Calu3 (cell line): ENCODE measurements at places on chromosomes 1 and 21. TPM values are rescaled to one million over a fixed set of nuclear protein-coding genes. Genes with fewer than 3 reads are reported as not detected.

DNA sequence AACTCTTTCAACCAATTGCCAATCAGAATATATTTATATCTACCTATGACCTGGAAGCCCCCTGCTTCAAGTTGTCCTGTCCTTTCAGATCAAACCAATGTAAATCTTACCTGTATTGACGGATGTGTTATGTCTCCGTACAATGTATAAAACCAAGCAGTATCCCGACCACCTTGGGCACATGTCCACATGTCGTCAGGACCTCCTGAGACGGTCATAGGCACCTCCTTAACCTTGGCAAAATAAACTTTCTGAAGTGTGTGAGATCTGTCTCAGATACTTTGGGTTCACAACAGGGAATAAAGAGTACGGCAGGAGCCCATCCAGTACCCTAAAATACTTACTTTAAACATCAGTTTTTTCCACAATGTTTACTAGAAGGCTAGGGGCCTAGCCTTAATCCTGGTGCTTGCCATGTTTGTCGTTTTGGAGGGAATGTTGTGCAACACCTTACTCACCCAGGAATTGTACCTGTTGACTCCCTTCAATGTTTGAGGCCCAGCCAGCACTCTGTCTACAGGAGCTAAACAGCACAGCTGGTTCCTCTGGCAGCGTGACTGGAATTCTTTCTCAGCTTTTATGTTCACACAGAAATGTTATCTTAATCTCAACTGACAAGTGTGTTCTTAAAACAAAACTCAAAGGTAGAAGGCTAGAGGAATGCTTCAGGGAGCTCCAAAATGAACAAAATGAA lies 90.8 kb upstream of the USP25 start:
- no peaks in the 10 kb centered on the region for H3K36me3 ChIP-seq
- H3K4me1 ChIP-seq = no peaks in the 10 kb centered on the region
- no peak for DNase-seq
- H3K27me3 ChIP-seq = no peaks in the 10 kb centered on the region
- H3K4me3 ChIP-seq = no peak overlapping the region
- H3K27ac ChIP-seq = no peak overlapping the region

GRCh38 chr21:23003951-23004350 lies 2005.7 kb downstream of the NCAM2 start:
- no peak overlapping the region for H3K4me3 ChIP-seq
- DNase-seq = no peak
- H3K4me1 ChIP-seq = no peaks in the 10 kb centered on the region
- no peak overlapping the region for H3K27ac ChIP-seq

Gene GSTM1
- 15.4 TPM in 2 replicates for total RNA-seq

DNA sequence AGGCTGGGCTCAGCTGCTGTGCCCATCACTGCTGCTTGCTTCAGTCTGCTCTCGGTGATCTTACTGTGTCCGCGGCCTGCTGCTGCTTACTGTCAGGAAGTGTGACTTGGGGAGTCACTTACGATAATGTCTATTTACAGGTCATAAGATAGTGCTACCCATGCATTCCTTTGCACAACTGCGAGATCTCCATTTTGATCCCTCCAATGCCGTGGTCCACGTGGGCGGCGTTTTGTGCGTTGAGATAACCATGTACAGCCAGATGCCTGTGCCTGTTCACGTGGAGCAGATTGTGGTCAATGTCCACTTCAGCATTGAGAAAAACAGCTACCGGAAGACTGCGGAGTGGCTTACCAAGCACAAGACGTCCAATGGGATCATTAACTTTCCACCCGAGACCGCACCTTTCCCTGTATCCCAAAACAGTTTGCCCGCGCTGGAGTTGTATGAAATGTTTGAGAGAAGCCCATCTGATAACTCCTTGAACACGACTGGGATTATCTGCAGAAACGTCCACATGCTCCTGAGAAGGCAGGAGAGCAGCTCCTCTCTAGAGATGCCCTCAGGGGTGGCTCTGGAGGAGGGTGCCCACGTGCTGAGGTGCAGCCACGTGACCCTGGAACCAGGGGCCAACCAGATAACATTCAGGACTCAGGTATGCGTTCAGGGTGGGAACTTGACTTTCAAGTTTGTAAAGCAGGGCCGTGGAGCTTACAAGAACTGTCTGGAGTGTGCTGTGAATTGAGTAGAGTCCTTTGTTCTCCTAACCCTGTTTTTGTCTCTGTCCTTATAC lies 24.4 kb upstream of the PWP2 start:
- peaks cover 27% of the 10 kb centered on the region for H3K36me3 ChIP-seq
- H3K27ac ChIP-seq = peak overlapping the region; percentile 44
- peaks cover 9% of the 10 kb centered on the region for H3K4me1 ChIP-seq
- no peaks in the 10 kb centered on the region for H3K27me3 ChIP-seq
- peak overlapping the region; percentile 28 for H3K4me3 ChIP-seq

DNA sequence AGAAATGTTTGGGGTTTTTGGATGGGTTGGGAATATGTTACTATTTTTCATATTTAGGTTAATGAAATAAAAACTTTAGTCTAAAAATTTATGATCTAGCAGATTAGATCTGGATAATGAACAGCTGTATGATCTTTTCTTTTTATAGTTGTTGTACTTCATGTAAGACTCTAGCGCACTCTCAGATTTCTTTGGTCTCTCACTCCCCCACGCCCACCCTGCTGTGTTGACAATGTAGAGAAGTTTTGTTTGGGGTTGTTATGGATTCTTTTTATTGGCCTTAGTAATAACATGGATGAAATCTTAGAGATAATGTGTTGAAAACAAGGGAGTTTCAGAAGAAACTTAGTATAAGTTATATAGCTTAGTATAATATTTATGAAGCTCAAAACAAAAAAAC lies 5.5 kb downstream of the KLF18 start:
- DNase-seq = no peak
- no peak overlapping the region for H3K4me3 ChIP-seq
- H3K27me3 ChIP-seq = peaks cover 52% of the 10 kb centered on the region
- H3K4me1 ChIP-seq = no peaks in the 10 kb centered on the region

Gene MAP10
- total RNA-seq = 1.5 and 1.9 TPM in 2 replicates

Gene CD48
- not detected in 2 replicates for total RNA-seq

Gene IFT25
- total RNA-seq = 25.8 and 30.0 TPM in 2 replicates

DNA sequence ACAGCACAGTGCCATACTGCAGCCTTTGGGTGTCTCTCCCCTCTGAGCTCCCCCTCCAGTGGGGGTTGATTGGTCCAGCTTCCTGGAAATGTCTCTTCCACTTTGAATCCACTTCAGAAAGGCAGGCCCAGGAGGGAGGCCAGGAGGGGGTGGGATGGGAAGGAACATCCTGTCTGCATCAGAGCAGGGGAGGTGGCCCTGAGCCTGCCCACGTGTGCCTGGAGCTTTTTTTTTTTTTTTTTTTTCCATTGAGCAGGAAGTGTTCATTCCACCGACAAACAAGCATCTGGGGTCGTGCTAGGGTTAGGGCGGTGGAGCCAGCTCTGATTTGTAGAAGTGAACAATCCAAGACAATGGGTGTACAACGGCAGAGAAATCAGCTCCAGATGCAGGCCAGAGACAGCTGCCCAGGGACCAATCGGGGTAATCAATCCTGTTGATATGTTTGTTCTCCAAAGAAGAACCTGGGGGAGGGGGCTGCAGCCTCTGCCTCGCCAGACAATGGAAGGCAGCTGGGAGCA lies 93.3 kb downstream of the SSBP3 start:
- no peaks in the 10 kb centered on the region for H3K27me3 ChIP-seq
- no peak overlapping the region for H3K27ac ChIP-seq

DNA sequence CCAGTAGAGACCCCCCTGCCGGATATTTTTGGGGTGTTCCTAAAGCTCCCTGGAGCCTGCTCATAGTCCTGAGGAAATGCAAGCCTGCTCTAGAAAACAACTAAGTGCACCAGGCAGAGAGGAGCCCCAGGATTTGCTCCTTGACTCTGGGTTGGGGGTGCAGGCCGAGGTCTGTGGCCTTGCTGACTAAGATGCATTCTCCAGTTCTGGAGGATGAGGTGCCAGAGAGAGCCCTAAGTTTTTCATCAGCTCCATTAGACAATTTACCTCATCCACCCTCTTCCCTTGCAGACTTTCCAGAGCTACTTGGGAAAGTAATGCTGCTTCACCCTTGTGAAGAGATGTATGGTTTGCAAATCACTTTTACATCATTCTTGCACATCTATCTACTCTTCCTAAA lies 9.1 kb downstream of the TUFT1 start:
- peaks cover 49% of the 10 kb centered on the region for H3K36me3 ChIP-seq
- peaks cover 78% of the 10 kb centered on the region for H3K4me1 ChIP-seq
- H3K4me3 ChIP-seq = peak overlapping the region; percentile 45
- no peaks in the 10 kb centered on the region for H3K27me3 ChIP-seq
- DNase-seq = no peak
- peak overlapping the region; percentile 74 for H3K27ac ChIP-seq

Gene CYB5RL
- total RNA-seq = 12.9 and 14.5 TPM in 2 replicates

Gene HSD3B2
- not detected in 2 replicates for total RNA-seq

Gene TAF1A
- 16.3 and 16.4 TPM in 2 replicates for total RNA-seq

Gene KRTAP13-2
- not detected in 2 replicates for total RNA-seq

DNA sequence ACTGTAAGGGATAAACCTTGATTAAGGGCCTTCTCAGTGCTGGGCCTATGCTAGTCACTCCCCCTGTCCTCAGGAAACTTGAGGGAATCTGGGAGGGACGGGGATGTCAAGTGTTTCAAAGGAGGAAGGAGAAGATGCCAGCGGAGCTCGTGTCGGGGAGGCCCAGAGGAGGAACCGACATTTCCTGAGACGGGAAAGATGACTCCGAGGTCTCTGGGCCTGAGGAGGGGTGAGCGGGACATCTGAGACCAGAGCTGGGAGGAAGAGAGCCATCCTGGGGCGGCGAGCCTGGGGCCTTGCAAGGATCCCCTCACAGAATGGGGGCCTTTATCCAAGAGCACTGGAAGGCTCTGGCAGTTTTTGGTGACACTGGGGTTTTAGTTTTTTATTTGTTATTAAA lies 10.4 kb downstream of the SLC66A1 start:
- no peak overlapping the region for H3K4me3 ChIP-seq
- H3K4me1 ChIP-seq = no peaks in the 10 kb centered on the region
- no peaks in the 10 kb centered on the region for H3K27me3 ChIP-seq
- peaks cover 16% of the 10 kb centered on the region for H3K36me3 ChIP-seq
- no peak for DNase-seq

Gene CLCNKB
- not detected in 2 replicates for total RNA-seq

DNA sequence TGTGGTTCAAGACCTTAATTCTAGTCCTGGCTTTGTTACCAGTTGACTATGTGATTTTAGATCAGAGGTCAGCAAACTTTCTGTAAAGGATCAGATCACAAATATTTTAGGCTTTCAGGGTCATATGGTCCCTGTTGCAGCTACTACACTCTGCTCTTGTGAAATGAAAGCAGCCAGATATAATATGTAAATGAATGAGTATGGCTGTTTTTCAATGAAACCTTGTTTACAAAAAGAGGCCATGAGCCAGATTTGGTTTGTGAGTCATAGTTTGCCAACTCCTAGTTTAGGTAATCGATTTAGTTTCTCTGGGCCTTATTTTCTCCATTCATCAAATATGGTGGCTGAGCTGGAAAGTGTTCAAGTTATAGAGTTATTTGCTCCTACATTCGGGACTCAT lies 346.7 kb downstream of the NUF2 start:
- H3K27me3 ChIP-seq = no peaks in the 10 kb centered on the region
- no peak for DNase-seq
- H3K27ac ChIP-seq = no peak overlapping the region

DNA sequence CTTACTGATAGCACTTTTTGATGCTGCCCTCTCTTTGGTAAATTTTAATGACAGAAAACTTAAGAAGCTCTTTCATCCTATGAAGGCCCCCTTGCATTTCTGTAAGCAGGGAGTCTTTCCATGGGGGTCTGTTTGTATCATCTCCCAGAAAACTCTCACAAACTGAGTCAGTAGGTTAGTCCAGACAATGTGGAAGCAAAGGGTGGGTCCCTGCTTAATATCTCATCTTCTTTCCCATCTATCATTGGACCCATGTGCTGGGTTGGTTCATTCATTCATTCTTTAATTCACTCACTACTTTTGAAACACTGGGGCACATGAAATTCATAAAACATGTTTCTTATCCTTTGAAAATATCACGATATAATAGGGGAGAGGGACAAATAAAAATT lies 164.3 kb downstream of the NTMT2 start:
- no peaks in the 10 kb centered on the region for H3K4me1 ChIP-seq
- H3K27ac ChIP-seq = no peak overlapping the region
- H3K4me3 ChIP-seq = no peak overlapping the region

DNA sequence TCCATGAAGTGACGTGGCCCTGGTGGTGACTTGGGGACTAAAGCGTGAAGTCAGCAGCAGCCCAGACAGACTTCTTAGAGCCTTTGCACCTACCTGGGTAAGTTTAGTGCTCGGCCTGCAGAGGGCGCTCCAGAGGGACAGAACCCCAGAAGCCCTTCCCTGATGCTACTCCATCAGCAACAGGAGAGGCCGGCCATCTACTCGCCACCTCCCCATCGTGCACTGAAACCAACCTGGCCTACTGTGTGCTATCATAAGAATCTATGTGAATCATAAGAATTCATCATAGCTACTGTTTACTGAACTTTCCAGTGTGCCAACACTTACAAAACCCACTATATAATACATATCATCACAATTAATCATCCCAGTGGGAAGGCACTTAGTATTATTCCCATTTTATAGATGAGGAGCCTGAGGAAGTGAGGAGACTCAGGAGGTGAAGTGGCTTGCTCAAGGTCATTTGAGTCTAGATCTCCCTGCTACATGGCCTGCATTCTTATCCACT lies 7.9 kb upstream of the EDN2 start:
- peaks cover 9% of the 10 kb centered on the region for H3K4me1 ChIP-seq
- H3K36me3 ChIP-seq = peaks cover 18% of the 10 kb centered on the region
- peak; percentile 65 for DNase-seq
- no peak overlapping the region for H3K4me3 ChIP-seq

DNA sequence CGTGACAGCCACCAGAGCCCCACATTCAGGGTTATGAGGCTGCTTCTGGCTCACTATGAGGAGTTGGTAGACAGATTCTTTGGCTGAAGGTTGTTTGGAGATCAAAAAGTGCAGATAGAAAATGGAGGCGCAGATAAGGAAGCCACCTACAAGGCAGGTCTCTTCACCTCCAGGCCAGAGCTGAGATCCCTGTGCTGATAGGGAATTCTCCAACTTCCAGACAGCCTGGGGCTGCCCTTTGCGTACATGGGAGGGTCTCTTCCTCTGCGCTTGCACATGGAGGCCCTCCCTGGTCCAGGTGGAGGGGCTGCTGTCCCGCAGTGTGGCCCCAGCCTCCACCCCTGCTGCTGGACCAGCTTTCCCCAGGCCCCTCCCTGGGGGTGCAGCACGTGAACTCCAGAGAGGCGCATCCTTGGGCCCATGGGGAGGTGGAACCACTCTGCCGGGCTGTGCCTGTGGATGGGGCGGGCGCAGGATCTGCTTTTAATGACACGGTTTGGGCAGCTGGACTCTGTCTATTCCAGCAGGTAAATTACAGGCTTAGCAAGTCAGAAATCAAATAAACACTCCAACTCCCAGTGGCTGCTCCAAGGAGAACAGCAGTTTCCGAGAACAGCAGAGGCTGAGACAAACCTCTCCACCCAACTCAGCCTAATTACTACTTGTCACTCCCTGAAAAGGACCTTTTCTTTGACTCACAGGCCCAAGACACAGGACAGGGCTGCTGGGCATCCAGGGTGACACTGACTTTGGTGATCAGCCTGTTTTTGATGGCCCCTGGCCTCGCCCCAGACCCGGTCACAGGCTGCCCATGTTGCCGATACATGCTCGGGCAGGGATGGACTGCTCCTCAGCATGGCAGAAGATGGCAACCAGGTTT lies 12.4 kb downstream of the OXCT2 start:
- H3K27ac ChIP-seq = no peak overlapping the region
- H3K36me3 ChIP-seq = no peaks in the 10 kb centered on the region
- no peak overlapping the region for H3K4me3 ChIP-seq
- H3K27me3 ChIP-seq = no peaks in the 10 kb centered on the region

- H3K36me3 ChIP-seq = peaks cover 7% of the 10 kb centered on the region
- H3K27me3 ChIP-seq = no peaks in the 10 kb centered on the region
- peak; percentile 12 for DNase-seq
- no peak overlapping the region for H3K4me3 ChIP-seq
- H3K4me1 ChIP-seq = peaks cover 20% of the 10 kb centered on the region
Measured at GRCh38 chr1:244603498-244603897, 49.4 kb upstream of the DESI2 start.
